ENCODE measurements at places on chromosomes 3 and 15.

GRCh38 chr3:119223511-119223910 is 17.2 kb downstream of the B4GALT4 start:
- DNase-seq = no peak

DNA sequence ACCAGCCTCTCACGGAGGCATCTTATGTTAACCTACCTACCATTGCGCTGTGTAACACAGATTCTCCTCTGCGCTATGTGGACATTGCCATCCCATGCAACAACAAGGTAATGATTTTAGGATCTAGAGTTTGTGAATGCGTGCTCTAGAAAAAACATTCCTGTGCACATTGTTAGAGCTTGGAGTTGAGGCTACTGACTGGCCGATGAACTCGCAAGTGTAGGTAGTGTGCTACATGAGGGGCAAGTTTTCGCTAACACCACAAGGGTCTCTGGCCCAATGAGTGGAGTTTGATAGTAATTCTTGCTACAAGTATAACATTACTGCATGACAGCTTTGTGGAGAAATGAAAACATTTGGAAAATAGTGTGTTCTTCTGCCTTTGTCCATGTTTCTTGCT is 4.4 kb downstream of the RPSA start:
- DNase-seq = no peak

GRCh38 chr3:120796976-120797375 is 54.4 kb downstream of the GTF2E1 start:
- DNase-seq = no peak

- no peak for DNase-seq
These were observed 65.5 kb downstream of the SMAD3 start for GRCh38 chr15:67130673-67131601.

DNA sequence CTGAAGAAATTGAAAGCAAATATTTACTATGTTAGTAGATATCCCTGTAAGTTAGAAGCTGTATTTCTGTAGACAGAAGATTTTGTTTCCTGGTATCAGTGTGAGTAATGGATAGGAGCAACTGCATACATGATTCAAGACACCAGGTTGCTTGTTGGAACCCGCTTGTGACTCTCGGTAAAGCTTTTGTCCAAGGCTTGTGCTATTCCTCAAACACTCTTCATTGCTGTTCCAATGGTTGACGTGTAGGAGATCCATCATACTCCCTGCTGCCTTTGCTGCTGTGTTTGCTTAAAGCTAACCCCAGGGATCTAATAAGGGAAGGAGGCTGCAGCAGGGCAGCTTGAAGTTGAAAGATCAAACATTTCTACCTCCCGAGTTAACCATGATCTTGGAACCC is 160.1 kb downstream of the RSRC1 start:
- no peak for DNase-seq

GRCh38 chr3:57910990-57911389 is 97.2 kb upstream of the FLNB start:
- no peak for DNase-seq

- DNase-seq = no peak
These were observed 7.5 kb downstream of the IDH3A start for GRCh38 chr15:78156653-78157052.

DNA sequence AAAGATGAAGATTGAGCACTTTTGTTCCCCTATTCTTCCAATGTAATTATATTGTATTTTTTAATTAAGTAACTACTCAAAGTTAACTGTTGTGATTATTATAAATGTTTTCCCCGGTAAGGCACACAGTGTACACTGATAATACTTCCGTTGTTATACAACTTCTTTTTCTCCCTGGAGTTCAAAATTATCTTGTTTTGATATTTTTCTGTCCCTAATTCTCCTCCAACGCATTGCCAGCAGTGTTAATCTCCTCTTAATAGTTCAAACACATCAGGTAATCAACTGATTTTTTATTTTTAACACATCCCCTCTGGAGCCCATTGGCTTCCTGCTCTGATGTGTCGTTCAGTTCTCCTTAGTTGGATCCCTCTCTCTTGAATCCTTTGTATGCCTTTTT is 32.3 kb upstream of the MFSD1 start:
- no peak for DNase-seq

DNA sequence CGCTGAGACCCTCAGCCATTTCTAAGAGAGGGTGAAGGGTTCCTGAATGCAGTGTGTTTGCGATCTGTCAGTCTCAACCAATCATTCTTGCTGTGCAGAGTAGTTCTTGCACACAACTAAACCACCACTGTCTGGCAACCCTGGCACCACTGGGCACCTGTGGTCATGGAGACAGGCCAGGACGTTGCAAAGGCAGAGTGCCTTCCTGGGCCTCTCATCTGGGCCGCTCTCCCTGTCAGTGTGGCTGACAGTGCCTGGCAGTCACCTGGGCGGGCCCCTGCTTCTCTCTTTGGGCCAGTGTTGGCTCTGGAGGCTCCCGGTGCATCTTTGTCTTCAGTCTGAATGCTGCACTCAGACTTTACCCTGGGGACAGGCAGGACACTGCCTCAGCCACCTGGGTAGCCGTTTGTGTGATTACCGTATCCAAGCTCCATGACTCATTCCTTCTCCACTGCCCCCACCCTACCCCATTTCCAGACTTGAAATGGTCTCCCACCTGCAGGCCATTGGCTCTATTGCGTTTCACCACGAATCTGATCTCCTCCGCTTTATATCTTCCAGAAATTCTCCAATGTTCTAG is 104.6 kb upstream of the KLF13 start:
- DNase-seq = no peak

GRCh38 chr3:177475356-177475665 is 278.0 kb upstream of the TBL1XR1 start:
- DNase-seq = no peak

DNA sequence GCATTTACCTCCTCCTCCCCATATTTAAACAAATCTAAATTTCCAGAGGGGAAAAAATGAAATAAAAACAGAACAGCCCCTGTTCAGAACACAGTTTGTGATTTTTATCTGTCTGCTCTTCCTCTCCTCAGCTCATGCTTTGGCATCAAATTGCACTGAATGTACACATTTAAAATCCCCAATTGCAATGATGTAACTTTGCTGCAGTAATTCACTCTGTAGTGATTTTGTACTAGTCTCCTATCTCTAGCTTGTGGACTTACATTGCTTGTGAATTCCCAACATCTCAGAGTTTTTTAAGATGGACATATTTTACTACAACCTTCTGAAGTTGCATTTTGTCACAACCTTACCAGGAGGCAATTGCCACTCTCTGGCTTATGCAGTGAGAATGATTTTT is 81.6 kb upstream of the ROBO2 start:
- DNase-seq = no peak

Data from MV-4-11 (cell line).